Activated T-helper 1 cell treated with anti-CD3 and anti-CD28 coated beads, Interleukin-2, amount 50 U/mL, for 16 hours (primary cell): ENCODE measurements at places on chromosomes 2 and 18.
A peak's percentile ranks its signal among the peaks of the same experiment; 100 is the strongest.

DNA sequence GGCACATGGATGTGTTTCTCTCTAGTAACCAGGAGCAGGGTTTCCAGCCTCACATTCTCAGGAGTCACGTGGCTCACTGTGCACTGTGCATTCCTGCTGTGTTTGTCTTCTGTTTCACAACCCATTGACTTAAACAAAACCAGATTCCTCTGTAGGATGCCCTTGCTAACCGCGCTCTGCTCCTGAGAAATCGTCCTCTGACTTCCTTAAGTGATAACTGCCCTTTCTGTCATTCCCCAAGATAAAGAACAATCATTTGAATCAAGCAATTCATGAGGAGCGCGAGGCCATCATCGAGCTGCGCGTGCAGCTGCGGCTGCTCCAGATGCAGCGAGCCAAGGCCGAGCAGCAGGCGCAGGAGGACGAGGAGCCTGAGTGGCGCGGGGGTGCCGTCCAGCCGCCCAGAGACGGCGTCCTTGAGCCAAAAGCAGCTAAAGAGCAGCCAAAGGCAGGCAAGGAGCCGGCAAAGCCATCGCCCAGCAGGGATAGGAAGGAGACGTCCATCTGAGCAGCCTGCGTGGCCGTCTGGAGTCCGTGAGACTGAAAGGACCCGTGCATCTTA lies 60.2 kb downstream of the RALBP1 start:
- no peak for DNase-seq

DNA sequence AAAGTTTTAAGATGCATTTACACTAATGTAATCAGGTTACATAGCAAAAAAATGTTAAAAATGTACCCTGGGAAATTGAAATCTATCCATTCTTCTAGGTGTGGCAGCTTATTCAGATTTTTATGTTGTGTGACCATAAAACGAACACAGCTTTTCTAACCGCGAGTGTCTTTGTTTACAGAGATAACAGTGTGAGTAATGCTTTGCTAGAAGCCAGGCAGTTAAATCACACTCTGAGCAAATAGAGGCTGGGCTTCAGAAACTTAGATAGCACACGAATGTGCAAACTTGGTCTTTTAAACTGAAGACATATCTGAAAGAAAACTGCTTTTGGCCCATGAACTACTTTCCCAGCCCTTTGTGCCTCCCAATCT lies 116.1 kb downstream of the SPTBN1 start:
- DNase-seq: no peak

DNA sequence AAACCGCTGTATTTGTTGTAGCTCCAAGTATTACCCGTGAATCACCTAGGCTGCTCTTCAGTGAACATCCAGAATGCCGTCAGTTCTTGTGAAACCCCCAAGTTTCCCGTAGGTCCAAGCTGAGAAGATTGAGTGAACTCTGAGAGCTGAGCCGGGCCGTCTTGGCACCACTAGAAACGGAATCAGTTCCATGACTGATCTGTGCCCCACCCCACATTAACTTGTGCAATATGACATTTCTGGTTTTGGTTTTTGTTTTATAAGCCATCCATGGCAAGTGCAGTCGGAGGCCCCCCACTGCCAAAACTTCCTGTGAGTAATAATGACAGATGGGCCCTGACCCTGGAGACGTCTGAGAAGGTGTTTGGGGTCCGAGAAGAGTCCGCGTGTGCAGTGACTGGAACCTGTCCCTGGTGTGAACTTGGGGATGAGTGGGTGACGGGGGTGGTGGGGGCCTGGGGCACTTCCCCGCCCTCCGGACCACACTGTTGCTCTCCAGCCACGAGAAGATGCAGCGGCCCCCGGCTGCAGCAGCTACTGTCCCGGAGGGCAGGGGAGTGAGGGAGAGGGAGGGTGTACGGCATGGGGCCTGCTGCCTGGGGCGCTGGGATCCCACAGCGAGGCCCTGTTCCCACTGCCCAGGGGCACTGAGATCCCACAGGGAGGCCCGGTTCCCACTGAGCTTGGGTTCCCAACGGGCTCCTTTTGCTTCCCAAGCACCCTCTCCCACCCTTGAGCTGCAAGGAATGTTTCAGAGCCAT lies 26.5 kb downstream of the NFATC1 start:
- DNase-seq: no peak

DNA sequence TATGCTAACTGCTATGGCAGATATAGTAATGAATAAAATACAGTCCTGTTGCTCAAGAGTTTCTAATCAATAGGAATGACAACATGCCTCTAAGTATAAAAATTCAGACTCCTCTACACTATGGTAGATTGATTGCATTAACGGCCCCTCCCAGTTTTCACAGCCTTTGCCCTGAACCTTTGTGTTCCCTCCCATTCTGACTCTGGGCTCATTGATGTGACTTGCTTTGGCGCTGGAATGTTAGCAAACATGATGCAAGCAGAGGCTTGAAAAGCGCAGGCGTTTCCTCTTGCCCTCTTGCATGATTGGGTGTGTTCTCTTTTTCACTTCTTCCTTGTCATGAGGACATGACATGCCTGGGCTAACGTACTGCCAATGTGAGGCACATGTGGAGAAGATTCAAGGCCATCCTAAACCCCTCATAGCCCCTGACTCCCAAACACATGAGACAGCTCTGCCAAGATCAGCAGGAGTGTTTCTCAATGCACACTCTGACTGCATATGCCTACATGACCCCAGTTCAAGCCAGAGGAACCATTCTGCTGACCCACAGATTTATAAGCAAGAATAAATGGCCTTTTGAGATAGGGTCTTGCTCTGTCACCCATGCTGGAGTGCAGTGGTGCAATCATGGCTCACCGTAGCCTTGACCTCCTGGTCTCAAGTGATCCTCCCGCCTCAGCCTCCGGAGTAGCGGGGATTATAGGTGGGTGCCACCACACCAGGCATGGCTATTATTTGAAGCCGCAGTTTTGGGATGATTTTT lies 49.7 kb upstream of the CD28 start:
- no peak for DNase-seq

DNA sequence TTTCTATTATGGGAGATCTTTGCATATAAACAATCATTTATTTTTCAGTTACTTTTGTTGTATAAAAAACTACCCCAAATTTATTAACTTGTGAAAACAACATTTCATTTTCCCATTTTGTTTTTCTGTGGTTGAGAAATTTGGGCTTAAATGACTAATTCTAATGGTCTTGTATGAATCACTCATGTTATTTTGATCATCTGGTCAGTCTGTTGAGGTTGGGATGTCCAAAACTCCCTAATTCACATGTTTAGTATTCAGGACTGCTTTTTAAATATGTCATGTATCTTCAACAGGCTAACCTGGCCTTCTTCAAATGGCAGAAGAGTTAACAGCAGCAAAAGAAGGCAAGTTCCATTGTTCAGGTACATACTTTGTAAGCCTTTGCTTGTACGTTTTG lies 788.1 kb downstream of the TRIB2 start:
- no peak for DNase-seq

DNA sequence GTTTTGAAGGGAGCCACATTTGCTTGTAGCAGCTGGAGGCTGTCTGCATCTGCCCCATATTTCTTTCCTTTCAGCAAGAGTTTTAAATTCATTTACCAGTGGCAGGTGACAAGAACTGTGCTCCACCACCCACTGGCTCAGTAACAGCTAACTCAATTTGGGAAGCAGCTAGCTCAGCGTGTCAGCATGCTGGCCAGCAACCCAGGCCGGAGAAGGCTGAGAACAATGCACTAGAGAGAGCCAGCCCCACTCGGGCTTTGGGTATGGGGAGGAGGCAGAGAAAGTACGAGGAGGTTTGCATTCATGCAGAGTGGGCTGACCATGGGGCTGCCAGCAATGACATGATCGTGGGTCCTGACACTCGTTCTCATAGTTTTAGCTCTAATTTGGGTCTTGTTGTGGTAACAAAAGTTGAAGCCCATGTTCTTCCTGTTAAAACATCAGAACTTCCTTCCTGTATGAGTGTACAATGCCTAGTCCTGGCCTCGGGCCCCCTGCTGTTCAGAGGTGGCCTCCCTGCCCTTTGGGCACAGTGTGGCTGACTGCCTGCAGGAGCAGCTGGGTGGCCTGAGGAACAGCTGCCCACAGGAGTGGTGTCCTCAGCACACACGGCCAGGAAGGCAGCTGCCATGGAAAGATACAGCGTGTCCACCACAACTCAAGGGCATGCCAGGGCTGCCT lies 23.0 kb downstream of the CDC42EP3 start:
- no peak for DNase-seq

GRCh38 chr2:134630504-134631159 lies 88.2 kb downstream of the TMEM163 start:
- DNase-seq: no peak

- DNase-seq: no peak
Measured at GRCh38 chr18:61993831-61994230, 101.0 kb upstream of the RNF152 start.

DNA sequence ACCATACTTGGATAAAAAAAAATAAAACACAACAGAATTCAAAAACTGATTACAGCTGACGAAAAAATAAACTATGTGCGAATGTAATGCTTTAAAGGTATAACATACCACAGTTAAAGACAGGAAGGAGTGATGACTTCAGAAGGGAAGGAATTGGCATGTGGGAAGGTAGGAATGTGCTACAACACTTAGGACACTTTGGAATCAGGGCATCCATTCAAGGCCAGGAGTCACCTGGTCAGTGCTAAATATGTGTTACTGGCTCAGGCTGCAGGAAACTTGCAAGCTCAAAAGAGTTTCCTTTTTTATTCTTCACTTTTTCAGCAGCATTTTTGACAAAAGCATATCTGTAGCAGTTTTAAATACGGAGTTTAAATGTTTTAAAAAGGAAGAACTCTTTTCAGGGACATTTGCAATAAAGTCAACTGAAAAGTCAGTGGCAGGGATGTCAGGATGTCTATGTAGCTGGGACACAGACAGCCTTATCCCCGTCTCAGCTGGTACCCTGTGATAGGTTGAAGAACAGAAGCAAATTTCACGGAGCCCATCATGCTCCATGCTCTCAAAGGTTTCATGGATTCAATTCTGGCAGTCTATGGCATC lies 138.0 kb upstream of the KLHL14 start:
- no peak for DNase-seq

DNA sequence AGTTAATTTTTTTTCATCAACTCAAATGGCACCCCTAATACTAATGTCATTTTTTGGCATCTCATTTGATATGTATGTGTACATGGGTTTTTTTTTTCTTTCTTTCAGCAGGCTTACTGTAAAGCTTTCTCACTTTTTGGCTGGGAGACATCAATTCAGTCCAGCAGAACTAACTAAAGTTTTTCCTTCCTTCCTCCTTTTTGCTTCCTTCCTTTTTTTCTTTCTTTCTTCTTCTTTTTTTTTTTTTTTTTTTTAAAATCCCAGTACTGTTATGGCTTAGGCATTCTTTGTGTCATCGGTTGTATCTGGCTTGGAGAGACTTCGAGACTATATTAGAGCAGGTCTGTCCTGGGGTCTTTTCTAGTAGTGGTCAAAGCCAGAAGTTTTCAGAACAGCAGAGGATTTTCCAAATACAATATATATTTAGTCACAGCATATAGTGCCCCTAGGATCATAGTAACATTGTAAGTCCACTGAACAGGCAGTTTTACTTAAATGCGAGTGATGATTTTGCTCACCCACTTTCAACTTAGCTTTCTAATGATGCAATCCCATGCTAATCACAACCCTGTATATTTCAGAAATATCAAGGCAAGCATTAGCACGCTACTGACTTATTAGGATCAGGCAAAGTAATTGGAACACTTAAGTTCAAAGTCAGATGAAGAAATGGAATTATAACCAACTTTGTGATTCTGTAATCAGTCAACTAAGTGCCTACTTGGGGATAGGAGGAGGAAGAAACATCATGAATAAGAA lies 4.0 kb downstream of the KLHL29 start:
- no peak for DNase-seq

- DNase-seq: no peak
Measured at GRCh38 chr2:134692499-134692898, 26.3 kb downstream of the TMEM163 start.

DNA sequence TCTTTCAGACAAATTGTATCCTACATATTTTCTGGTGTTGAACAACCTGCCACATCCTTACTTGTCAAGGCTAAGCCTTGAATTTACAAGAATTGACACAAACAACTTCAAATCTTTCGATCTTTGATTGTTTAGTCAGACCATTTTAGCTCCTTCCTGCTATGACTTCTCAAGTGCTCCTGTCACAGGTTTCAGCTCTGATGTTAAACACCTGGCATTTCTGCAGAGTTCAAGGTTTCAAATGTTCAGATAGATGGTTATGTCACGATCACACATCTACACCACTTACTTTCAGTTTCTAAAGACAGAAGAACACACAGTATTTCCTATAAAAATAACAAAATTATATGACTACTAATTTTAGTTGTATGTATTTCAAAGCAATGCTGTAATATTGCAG lies 84.0 kb downstream of the RND3 start:
- no peak for DNase-seq

DNA sequence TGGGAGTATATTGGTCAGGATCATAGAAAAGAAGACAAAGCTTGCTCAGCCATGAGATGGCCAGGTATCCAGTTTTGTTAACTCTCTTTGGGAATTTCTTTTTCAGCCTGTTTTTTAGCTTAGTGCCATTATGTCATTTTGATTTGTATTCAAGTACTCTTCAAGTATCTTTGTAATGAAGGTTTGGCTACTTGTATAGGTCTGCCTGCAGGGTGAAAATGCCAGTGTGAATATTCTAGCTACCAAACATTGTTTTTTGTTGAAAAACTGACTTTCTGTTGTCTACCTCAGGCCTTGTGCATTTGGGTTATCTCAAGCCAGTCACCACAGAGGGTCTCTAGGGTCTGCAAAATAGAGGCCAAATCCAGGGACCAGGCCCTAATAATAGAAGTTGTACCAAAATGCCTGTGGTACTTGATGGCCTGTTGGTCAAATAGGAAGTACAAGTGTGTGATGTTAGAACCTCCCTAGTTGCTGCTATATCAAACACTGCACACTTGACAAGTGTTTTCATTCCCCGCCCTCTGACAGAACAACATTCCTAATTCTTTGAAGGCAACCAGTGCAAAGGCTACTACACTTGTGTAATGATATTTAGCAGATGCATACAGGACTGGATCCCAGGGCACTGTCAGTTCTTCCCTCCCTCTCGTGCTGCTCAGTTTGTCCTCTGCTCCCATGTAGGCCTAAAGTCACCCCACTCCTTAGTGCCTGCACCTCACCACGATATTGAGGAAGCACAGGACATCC lies 36.4 kb downstream of the RNMT start:
- DNase-seq: no peak

GRCh38 chr2:176122683-176123410 lies at the start of gene HOXD9:
HOXD9 (plus strand) TSS chr2:176122719; CDS start chr2:176122769, 50 bp downstream.
- DNase-seq: no peak

- DNase-seq: no peak
Measured at GRCh38 chr2:241002275-241003046, 4.0 kb downstream of the SNED1 start.

GRCh38 chr2:29196792-29197788 lies 81.9 kb downstream of the CLIP4 start:
- peak; percentile 50 for DNase-seq
